ENCODE measurements at places on chromosomes 4 and X.

DNA sequence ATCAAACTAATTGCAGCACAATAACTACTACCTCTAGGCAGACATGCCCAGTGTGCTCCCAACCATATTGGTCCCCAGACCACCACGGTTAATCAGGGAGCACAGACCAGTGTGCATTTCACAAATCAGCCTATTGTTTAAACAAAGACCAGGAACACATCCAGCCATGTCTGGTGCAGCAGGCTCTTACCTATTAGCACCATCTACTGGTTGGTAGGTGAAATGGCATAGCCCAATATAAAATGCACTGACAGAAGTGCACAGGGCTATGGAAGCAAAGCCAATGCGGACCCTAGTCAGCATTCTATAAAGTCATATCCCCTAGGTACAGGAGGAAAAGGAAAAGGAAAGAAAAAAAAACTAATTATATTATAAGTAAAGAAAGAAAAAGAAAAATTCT, 15.5 kb upstream of the CYLC1 start:
- DNase-seq = no peak

- DNase-seq = no peak
Measured at GRCh38 chrX:13208281-13208935, 111.4 kb downstream of the ATXN3L start.

- DNase-seq = no peak
Measured at GRCh38 chrX:92241249-92241648, 462.1 kb downstream of the PCDH11X start.

- DNase-seq = no peak
Measured at GRCh38 chr4:185283723-185284122, 74.3 kb downstream of the SNX25 start.

- no peak for DNase-seq
Measured at GRCh38 chrX:49308604-49309269, 5.3 kb downstream of the GAGE10 start.

DNA sequence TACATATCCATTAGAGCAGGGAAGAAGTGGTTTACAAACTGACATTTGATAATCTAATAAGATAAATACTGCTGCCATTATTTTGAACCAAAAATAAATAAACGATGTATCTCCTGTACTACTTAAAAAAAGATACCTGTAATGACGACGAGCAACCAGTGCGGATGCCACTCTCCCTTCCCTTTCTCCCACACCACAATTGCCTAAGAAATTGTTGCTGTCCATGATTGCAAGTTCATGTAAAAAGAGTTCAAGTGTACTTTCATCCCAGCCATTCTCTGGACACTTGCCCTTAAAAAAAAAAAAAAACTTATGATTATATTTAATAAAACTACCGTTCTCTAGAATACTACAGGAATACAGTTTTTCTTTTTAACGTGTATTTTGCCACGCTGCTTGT, 1.4 kb downstream of the SEPSECS start:
- no peak for DNase-seq

DNA sequence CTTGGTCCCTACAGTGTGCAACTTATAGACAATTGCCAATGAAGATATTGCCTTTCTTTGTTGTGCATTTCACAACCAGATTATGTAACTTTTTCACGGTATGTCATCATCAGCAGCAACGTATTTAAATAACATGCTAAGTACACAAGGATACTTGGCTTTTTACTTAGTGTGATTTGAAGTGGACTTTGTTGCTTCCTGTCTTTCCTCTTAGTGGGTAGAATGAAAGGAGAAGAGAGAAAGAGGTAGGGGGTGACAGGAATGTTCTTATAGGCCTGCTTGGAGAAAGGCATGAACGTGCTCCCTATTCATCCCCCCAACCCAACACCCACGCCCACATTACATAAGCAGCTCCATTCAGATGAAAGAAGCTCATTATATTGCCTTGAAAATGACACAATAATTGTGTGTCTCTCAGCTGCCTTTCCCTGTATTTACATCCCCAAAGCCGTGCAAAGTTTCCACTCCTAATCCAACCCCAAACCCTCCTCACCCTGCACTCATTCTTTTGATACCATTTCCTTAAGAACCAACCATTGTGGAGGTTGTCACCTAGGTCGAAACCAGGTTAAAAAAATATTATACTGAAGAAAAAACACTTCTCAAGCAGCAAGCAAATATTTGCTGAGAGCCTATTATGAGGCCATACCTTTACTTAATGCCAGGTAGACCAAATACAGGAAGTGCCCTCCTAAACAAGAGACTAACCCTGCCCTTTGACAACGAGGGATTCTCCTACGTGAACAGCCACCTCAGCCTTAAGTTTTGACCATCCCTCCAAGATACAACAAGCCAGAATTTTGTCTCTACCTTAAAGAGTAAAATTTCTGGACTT, 25.2 kb upstream of the GK start:
- no peak for DNase-seq

DNA sequence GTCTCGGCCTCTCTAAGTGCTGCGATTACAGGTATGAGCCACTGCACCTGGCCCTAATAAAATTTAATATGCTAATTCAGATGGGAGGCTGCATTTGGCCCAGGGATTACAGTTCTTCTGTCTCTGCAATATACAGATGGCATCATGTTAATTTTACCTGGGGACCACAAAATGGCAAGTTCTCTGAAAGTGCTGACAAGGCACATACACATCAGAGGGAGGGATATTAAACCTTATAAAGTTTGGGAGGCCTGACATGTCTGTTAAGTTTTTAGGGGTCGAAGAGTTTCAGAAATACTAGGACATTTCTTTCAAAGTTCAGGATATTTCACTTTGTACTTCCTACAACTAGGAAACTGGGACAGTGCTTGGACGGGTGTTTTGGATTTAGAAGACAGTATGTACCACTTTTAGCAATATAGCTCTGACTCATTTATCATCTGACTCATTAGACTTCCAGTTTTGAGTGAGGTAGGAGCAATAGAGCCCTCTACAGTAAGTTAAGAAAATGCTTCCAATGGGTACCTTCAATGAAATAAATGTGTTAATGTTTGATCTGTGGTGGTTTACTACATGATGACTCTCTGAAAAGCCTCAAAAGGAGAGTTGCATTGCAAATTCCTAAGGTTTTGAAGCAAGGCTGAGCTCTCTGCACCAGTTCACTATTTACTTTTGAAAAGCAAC, 981.0 kb upstream of the HS3ST1 start:
- no peak for DNase-seq

GRCh38 chr4:110754716-110755115, 131.8 kb upstream of the PITX2 start:
- no peak for DNase-seq

DNA sequence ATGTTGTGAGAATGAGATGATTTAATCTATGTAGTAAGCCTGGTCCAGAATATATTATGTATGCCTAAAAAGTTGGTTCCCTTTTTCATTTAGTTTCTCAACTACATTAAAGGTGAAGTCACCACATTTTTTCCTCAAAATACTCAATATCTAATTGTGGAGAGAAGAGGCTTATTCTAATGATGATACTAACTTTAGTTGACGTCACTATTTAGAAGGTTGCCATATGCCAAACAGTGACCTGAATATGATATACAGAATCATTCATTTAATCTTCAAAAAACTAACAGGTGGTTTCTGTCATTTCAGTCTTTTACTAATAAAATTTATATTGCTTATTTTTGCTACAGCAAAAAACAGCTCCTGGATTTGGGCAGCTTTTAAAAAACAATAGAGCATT, 480.7 kb upstream of the NWD2 start:
- no peak for DNase-seq

- DNase-seq = no peak
Measured at GRCh38 chr4:17329046-17329445, 182.8 kb downstream of the QDPR start.

DNA sequence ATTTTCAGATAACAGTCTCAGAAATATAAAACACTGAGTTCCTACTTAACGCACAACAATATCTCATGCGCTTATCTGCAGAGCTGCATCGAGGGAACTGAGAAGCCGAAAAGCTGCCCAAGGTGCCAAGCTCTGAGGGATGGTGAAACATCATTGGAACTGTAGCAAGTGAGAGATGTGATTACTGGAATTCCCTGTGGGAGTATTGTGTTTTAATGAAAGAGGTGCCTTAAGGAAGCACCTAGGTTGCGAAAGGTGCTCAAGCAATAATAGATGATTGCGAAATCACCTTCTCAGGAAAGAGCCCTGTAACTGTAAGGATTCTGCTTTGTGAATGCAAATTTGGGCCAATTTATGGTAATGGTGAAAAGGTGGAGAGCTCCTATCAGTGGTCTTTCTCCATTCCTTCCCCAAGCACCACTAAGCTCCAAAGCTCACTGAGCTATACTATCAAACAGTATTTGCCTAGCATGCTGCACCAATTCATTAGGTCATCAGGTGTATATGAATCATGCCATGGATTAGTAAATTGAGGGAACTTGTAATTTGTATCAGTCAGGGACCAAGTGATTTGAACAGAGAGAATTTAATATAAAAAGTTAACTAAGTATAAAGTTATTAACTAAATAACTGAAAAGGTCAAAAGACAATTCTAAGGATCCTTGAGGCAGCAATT, 59.0 kb upstream of the ATP8A1 start:
- DNase-seq = no peak

DNA sequence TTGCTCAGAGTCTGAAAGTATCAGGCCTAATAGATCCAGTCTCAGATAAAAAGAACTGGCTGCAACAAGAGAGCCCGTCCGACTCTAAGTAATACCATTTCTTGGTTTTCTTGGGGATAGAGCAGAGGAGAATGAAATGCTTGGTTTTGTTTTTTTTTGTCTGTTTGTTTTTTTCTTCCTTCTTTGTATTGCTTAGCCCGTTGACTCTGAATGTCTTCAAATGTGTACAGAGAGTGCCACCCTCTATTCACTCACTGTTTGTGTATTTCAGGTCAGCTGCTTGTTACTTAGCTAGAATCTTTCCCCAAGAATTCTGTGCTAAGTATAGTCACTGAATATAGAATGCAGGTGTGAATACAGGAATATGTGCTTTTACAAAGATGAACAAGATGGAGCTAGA, 5.7 kb upstream of the TMEM156 start:
- DNase-seq = no peak

- DNase-seq = no peak
Measured at GRCh38 chrX:153861151-153861550, 24.8 kb downstream of the L1CAM start.

DNA sequence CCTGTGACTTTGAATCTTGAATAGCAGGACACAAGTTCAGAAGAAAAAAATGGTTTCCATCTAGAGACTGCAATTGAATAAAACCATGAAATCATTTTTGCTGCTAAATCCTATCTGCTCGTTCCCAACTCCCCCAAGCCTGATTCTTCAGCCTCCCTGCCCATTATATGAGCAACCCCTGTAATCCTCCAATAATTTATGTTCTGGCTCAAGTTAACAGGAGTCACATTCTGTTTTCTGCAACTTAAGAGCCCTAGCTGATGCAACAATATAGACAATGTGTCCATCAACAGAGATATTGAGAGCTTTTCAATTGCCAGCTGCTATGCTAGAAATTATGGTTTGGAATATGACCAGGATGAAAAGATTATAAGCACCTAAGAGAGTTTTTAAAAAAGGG, 84.1 kb downstream of the LDB2 start:
- no peak for DNase-seq

DNA sequence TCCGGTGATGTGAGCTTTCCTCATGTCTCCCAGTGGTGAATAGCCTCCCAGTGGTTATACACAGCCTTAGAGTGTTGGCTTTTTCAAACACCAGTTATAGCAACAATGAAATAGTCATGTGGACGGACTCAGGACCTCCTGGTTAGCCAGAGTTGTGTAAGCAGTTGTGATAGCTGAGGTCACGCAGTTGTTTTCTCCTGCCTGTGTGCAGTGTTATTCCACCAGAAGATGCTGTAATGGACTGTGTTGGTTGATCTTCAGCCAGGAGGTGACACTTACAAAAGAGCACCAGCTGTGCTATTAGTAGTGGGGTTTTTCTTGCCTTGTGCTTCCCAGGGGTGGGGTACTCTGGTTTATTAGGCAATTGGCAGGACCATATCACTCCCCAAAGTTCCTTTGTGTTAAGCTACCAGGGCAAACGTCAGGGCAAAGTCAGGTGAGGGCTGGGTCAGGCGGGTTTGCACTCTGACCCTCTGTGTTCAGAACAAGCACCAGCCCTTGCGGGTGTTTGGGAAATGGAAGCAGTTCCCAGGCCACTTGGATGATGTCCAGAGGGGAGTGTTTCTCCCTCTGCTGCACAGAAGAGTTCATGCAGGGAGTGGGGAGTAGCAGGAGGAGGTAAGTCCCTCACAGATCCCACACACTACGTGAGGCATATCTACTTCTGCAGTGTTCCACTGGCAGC, 252.6 kb downstream of the TMEM47 start:
- no peak for DNase-seq

DNA sequence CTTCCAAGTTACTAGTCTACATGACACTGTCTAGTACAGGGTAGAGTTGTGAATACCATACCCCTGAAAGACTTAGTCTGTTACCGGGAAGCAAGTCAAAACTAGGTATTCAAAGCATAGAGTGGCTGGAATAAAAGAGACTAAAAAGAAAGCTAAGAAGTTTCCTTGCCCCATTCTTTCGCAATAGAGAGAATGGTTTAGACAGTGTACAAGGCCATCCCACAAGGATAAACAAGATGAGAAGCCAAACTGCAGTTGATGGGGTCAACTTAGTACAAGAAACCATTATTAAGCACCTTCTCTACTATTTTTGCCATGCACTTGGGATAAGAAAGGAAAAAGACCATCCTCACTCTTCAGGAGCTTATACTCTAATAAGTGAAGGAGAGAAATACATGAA, 30.3 kb downstream of the AMMECR1 start:
- no peak for DNase-seq

DNA sequence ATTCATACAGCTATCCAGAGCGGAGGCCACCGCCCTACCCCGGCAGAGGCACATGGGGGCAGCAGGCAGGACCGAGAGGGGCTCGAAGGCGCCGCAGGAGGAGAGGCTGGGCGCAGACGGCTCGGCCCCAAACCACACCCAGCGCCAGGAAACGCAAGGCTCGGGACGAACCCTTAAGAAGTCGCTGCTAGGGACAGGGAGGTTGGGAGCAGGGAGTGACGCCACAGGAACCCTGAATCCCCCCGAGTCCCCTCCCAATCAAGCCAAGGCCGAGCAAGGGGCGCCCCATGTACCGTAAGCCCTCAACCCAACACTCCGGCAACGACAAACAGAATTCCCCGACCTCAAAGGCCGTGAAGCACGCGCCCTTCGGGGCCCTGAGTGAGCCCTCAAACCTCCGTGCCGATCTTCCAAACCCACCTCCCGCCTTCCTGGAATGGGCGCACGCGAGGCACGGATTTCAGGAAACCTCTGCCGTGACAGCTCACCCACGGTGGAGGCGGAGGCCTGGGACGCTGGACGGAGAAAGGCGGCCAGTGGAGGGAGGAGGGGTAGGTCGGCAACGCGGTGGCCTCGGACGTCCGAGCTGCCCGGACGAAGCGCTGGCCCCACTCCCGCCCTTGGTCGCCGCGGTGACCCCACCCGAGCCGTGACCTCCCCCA, 1.8 kb downstream of the ZFYVE28 start:
- DNase-seq = no peak

GRCh38 chrX:41677183-41678060, 11.4 kb upstream of the GPR34 start:
- no peak for DNase-seq

- no peak for DNase-seq
Measured at GRCh38 chrX:13036896-13037295, 7.5 kb downstream of the FAM9C start.
